Esophagus squamous epithelium (tissue), 5 donors: ENCODE measurements at places on chromosomes 11 and 22.

DNA sequence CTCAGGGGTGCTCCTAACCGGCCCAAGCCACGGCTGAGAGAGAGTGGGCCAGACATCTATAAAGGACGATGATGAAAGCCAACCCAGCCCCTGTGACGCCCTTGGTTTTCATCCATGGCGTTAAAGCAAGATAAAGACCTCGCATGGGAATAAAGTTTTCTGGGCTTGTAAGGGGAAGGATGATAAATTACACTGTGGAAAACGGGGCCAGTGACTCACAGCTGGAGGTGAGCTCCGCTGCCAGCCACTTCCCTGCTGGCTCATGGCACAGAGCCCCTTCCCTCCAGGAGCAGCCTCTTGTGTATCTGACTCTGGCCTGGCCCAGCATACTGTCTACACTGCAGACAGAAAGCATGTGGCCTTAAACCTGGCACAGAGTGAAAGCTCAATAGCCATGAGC, 503.2 kb upstream of the B3GAT1 start:
- no peak for DNase-seq

DNA sequence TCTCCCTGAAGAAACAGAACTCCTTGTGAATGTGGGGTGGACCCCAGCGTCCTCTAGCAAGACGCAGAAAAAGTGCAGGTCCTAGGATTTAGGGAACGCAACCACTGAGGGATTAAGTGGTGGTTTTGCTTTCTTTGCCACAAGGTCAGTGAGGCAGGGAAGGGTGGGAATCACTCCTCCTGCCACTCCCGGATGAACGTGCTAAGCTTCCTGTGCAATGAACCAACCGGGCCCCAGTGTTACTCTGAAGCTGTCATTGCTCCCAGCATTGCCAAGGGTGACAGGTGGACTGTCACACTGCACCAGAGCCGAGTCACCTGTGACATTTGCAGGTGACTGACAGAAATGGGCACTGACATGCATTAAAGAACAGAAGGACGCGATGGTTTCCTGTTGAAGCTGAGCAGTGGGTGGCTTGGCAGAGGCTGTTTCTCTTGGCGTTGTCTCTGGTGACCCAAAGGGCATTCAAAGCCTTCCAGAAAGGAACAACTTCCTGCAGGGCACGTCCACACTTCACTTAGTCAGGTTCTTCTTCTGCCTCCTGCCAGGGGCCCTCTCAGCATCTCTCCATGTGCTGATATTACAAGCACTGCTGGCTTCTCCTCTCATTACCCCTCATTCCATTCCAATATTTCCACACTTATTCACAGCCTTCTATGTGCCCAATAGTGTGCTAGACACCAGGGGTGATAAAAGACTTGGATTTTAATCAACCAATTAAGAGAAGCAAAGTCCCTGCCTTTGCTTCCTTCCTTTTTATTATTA, 9.7 kb downstream of the KIRREL3 start:
- DNase-seq, result no peak

DNA sequence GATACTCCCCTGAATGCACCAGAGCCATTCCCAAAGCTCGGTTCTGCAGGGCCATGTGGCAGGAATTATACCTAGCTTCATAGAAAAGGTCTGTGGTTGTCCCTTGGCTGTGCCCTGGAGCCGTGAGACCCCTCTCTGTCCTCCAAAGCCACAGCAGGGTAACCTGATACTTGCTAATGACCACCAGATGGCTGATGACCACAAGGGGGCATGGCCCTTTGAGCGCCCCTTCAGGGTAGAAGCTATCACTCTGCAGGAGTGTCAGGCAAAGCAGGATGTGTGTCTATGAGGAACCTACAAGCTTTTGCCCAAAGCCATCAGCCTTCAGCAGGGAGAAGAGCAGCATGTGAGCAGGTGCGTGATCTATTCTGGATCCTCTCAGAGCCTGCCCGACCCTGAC, 95.3 kb downstream of the NTM start:
- no peak for DNase-seq

GRCh38 chr22:42655693-42656092, 6.5 kb upstream of the CYB5R3 start:
- no peak for DNase-seq

GRCh38 chr22:44740307-44740706, 12.1 kb upstream of the ARHGAP8 start:
- no peak for DNase-seq

DNA sequence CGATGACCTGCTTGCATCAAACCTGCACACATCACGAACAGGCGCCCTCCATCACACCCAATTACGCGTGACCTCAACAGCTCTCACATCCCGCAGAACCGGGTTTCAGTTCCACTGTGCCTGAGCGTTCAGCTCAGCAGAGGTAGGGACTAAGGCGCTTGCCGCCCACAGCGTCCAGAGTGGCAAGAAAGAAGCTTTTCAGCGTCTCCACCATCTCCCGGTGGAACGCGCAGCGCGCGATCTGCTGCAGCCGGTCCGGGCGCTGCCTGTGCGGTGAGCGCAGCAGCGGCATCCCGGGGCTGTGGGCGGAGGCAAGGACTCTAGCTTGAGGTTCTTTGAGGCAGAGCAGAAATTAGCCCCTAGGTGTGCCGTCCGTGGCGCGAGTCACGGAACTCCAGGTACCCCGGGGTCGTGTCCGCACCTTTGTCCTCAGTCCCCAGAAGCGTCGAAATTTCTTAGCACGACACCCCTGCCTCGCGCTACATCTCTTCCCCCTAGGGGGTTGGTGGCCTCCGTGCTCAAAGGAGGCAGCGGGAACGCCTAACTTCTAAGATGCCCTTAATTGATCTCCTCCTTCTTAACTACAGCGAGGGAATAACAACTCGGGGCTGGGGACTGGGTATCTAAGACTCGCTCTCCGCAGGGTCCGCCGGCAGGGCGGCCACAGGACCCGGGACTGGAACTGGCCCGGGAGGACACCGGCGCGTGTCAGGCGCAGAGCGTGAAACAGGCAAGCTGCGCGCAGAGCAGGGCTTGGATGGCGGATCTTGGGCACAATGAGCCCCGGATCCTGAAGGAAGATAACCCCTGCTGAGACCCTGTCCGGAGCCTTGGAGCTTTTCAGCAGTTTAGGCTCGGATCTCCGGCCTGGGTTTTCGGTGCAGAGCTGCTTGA, 1.7 kb upstream of the CALCA start:
- DNase-seq, result no peak

GRCh38 chr11:46485856-46486443, 94.4 kb upstream of the CHRM4 start:
- DNase-seq, result no peak

DNA sequence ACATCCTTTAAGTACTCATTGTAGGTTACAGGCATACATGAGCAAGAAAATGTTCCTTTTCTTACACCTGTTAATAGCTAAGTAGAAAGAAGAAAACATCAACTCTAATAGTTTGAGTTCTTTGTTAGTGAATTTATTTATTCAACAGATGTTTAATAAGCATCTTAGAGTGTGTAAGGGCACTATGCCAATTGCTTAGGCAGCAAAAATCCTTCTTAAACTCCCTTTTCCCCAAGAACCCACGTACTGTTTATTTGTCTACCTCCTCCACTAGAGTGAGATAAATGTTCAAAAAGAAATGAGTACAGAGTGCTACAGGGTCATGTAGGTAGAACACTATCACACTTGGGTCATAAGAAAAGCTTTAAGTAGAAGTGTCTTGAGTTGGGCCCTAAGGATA, 131.4 kb downstream of the CD44 start:
- no peak for DNase-seq

- no peak for DNase-seq
Observed at GRCh38 chr11:2459796-2460531, 15.2 kb downstream of the KCNQ1 start.

DNA sequence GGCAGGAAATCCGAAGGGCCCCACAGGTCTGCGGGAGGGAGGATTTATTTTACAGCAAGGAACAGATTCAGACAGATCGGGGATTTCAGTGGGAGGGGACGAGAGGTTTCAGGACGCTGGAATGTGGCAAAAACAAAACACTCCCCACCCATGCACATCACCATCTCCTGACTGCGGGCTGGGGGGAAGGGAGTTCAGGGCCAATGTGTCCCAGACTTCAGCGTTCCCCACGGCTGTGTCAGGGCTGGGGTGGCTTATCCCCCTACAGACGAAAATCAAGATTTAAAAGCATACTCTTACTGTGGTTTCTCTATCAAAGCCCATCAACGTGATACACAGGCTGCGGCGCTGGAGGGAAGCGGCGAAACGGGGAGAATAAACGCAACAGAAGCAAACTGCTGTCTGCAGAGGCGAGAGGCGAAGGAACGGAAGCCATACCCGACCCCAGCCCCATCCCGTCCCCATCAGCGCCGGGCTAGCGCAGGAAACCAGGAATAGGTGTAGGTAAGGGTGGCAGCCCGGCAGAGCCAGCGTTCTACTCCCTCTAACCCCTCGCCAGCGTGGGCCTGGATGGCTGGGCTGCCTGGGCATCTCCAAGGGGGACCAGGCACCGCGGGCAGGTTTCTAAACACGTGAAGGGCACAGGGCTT, 2.7 kb downstream of the TENM4 start:
- DNase-seq, result no peak

- no peak for DNase-seq
Observed at GRCh38 chr22:46561435-46561905, 24.1 kb upstream of the CELSR1 start.

DNA sequence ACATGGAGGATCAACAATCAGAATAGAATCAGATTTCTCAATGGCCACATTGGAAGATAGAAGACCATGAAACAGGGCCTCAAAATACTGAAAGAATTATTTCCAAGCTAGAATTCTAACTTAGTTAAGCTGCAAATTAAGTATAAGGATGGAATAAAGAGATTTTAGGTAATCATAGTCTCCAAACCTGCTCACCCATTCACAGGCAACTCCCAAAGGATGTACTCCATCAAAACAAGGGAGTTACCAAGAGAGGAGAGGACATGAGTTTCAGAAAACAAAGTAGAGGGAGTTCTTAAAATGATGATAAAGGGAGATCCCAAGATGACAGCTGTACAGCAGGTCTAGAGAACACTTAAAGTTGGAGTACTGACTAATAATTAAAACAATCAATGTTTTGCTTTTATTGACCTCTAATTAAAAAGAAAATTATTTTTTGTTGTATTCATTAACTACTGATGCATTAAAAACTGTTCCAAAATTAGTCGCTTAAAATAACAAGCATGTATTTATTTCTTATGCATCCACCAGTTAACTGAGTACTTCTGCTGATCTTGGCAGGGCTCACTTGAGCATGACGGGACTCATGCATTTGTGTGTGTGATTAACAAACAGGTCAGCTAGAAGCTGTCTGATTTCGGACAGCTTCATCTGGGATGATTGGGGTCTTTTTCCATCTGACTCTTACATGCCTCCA, 95.6 kb downstream of the CD44 start:
- DNase-seq, result no peak

DNA sequence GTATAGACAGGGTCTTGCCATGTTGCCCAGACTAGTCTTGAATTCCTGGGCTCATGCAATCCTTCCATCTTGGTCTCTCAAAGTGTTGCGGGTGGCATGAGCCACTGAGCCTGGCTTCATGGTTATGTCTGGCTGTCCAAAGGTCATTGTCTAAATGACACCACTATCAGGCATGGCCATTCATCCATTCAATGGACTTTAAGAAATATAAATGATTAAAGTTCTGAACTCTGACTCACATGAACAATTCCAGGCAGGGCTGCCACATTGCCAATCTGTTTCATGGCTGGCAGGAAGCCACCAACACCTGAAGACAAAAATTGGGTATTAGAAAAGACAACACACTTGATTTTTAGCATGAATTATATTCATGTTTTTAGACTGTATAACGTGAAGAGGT, 4.1 kb downstream of the RTCB start:
- no peak for DNase-seq

GRCh38 chr22:45859231-45860161, 117.5 kb downstream of the WNT7B start:
- DNase-seq, result no peak

GRCh38 chr11:2435288-2436012, 8.9 kb downstream of the TRPM5 start:
- DNase-seq, result no peak

DNA sequence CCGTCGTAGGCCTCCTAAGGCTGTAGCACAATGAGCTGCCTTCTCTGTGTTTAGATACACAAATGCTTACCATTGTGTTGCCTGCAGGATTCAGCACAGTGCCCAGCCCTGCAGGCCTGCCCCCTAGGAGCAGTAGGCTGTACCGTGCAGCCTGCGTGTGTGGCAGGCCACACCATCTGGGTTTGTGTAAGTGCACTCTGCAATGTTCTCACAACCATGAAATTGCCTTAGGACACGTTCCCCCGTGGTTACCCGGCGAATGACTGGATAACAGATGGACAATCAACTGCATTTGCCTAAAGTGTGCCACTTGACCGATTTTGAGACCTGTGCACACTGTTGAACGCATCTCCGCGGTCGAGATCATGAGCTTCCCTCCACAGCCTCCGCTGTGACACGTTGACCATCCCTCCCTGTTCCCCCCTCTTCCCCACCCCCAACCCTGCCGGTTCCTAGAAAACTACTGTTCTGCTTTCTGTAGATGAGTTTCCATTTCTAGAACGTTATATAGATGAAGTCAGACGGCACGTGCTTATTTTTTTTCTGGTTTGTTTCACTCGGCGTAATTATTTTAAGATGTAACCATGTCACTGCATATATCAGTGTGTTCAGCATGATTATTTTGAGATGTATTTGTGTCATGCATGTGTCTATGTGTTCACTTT, 22.2 kb upstream of the CTSD start:
- no peak for DNase-seq

DNA sequence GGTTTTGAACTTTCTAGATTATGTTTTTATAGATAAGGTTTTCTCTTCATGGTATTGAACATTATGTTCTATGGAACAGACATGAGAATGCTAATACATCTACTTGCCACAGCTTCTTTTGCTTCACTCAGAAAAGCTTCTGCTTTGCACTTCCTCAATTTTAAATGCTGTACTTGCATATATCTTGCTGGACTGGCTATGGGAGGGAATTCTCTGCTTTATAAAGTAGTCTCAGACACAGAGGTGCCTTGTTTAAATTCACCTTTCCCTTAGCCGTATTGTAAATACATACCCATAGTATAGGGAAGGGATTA, 173.9 kb downstream of the DDX10 start:
- no peak for DNase-seq

DNA sequence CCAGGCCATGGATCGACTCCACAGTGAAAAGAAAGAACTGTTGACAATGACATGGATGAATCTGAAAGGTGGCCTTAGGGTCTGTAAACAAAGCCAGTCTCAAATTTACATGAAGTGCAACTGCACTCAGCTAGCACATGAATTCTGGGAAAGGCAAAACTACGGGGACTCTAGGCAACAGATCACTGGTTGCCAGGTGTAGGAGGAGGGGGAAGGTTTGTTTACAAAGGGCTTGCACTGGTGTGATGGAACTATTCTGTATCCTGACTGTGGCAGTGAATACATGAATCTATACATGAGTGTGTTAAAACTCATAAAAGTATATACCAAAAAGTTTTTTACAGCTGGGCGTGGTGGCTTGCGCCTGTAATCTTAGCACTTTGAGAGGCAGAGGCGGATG, 27.3 kb downstream of the ALX4 start:
- no peak for DNase-seq

GRCh38 chr22:44259366-44260215, 53.2 kb downstream of the SHISAL1 start:
- no peak for DNase-seq

- no peak for DNase-seq
Observed at GRCh38 chr11:132358573-132358953, 988.1 kb downstream of the NTM start.

GRCh38 chr11:10716122-10716521, 22.6 kb upstream of the IRAG1 start:
- DNase-seq, result no peak

- DNase-seq, result no peak
Observed at GRCh38 chr11:34513682-34514449, at the start of gene ELF5. Gene ELF5, minus strand, starts transcription at chr11:34513794. Its CDS starts 8,045 bp downstream, at chr11:34505749.
